Amniotic epithelial cell (primary cell): ENCODE measurements at places on chromosomes 7 and 10.

DNA sequence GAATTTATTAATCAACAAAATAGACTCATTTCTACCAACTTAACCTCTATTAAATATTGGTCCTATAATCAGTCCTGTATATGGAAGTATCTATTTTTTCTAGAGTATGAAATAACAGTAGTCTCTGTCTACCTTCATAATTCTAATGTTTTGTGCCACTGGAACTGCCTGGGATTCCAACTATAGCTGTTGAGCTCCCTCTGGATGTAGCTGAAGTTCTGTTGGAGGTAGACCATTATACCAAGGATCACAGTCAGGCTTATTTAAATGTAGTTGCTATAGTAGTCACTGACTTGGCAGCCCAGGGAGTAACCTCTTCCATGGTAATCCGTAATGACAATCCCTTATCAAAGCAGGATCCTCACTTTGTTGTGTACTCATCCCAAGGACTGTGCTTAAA is 48.5 kb upstream of the PHYHIPL start:
- DNase-seq = no peak

GRCh38 chr10:31353574-31353973 is 34.6 kb downstream of the ZEB1 start:
- peak; percentile 50 for DNase-seq

DNA sequence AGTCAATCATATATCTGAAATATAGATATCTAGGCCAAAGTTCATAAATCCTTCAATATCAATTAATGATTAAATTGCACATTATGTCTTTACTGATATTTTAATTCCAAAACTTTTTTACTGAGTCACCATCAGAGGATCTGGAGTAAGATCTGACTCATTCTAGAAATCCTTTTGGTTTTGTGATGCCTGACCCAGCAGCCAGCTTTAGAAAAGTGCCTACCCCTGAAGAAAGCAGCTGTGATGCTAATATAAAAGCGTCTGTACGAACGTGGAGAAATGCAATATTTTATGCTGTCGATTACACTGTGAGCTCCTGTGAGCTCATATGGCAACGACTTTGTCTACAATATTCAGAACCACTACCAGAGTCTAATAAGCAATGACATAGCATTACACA is 142.5 kb upstream of the LRRTM3 start:
- DNase-seq = peak; percentile 33

DNA sequence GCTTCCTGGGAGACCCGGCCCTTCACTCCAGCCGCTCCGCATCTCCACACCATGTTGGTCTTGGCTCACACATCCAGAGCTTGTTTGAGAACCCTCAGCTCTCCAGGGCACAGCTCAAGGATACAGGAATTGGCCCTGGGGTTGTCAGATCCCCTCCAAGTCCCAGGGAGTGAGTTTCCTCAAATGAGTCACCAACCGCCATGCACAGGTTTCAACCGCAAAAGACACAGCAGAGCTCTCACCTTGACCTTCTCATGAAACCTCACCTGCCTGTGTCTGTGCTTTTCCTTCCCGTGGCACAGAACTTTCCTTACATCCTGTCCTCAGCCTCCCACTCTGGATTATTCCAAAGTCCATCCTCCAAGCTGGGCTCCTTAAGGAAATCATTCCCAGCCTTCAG is 20.6 kb downstream of the AZGP1 start:
- no peak for DNase-seq

DNA sequence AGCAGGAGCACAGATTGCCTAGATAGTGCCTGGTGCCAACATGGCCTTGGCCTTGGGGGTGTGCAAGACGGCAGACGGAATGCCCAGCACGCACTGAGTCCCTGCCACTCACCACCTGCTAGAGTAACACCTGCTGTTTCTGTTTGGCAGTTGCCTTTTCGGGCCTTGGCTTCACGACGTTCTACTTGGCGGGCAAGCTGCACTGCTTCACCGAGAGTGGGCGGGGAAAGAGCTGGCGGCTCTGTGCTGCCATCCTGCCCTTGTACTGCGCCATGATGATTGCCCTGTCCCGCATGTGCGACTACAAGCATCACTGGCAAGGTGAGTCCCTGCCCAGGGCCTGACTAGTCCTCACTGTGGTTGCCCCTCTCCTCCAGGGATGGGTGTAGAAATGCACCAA is 118.0 kb downstream of the PLPP4 start:
- DNase-seq = no peak

GRCh38 chr10:116849248-116850057 is at the start of gene ENO4:
TSS of gene ENO4 (plus strand) at chr10:116849499. CDS start at chr10:116849567, 68 bp downstream.
- peak; percentile 80 for DNase-seq

- no peak for DNase-seq
Observed at GRCh38 chr7:150967349-150967748, 10.8 kb downstream of the KCNH2 start.

GRCh38 chr10:99579971-99580370 is 40.3 kb downstream of the SLC25A28 start:
- DNase-seq = peak; percentile 18

DNA sequence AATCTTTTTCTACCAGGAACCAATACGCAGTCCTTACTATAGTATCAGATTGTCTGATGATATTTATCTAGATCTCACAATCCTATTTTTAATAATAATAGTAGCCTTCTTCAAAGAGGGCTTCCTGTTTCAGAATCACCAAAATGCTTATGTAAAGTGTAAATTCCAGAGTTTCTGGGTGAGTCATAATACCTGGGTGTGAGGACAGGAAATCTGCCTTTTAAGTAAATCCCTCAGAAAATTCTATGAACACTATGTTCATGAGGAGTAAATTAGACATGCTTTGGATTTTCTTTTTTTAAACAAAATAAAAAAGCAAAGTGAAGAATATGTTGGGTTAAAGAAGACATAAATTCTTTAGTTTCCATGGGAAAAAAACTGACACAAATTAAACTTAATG is 20.5 kb downstream of the DKK1 start:
- DNase-seq = no peak

GRCh38 chr7:107014387-107015023 is 30.0 kb upstream of the PRKAR2B start:
- DNase-seq = peak; percentile 54

DNA sequence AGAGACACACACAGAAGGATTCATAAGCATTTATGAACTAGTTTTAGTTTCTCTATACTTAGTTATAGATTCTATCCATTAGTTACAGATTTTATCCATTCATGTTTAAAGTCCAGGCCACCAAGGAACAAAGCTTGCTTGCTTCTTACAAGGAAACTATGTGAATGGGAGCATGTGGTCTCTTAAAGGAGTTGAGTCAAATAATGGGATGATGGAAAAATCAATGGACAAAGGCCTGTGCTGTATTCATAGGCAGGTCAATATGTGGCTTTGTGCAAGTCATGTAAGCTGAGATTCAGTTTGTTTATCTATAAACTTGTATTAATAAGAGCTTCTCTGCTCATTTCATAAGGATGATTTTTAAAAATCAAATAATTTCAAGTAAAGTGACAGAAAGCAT is 172.8 kb upstream of the CDK1 start:
- no peak for DNase-seq

- DNase-seq = no peak
Observed at GRCh38 chr7:157713591-157713990, 376.8 kb downstream of the DNAJB6 start.

DNA sequence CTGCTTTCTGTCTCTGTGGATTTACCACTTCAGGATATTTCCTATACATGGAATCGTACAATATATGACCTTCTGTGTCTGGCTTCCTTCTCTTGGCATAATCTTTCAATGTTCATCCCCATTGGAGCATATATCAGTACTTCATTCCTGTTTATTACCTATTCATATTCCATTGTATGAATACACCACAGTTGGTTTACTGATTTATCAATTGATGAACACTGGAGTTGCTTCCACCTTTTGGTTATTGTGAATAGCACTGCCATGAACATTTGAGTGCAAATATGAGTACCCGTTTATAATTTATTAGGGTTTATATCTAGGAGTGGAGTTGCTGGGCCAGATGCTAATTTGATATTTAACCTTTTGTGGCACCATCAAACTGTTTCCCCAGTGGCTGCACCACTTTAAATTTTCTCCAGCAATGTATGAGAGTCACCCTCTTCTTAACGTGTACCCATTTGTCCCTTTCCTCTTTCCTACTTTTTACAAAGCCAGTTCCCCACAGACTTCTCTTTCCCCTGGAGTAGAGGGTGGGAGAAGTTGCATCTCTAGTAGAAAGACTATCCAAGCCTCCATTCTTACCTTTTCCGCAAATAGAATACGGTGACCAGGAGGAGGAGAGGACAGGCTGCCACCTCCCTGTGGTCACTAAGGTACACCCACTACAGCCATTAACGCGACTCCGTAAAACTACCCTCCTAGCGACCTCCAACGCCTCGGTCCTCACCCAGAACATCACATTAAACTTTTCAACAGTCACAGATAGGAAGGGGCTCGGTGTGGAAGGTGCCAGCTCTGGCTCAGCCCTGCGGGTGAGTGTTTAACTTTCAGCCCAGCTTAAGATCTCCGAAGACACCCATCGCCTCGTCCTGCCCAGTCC is 25.6 kb downstream of the SCD start:
- DNase-seq = no peak

DNA sequence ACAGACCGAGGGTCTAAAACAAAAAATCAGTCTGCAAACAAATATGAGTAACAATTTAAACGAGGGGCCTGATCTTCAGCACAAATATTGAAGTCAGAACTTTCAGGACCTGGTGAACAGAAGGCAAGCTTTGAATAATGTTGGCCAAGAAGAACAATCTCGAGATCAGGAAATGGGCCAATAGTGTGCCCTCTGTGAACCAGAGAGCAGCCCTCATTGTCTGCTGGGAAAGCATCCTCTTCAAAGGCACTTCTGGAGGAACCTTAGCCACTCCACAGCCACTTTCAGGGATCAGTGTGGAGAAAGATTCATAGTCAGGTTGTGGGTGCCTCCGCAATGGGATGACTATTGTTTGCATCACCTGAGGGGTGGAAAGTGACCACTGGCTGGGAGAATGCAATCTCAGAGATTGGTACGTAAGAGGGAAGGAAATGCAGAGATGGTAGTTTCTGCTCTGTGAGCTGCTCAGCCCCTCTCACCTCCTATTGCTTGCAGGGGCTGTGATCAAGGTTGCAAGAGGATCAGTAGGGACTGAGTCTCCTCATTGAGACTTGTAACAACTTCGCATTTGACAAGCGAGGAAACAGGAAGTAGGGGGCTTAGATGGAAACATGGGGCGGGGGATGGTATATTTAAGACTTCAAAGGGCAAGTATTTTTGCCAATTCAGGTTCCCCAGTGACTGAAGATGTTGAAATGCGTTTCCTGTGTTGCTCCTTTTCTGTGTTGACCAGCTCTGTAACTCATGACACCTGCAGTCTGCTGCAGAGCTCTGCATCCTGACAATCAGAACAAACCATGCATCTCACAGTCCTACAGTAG is 28.4 kb upstream of the IFRD1 start:
- no peak for DNase-seq

DNA sequence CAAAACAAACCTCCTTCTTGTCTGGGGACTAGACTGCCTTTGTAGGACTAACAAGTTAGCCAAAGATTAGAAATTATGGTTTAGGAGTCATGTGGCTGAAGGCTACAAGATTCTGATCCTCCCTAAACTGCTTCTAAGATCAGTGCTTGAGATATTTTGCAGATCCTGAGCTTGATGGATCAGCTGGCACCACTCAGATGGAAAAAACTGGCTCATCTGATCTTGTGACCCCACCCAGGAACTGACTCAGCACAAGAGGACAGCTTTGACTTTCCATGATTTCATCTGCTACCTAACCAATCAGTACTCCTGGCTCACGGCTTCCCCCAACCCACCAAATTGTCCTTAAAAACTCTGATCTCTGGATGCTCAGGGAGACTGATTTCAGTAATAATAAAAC is 271.5 kb upstream of the TAC1 start:
- DNase-seq = no peak

DNA sequence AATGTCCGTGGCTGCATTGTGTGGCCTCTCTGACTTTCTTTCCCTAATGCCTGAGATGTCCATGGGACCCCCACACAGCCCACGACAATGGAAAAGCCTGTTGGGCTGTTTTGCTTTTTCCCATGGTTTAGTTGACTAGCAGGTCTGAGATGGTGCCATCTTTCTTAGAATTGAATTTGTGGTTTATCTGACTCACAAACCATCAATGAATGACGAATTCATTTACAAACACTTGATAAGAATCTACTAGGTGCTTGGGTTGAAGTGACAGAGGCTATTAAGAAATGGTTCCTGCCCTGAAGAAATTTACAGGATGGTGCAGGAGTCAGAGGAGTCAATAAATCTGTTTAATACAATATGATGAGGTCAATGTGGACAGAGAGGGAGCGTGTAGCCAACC is 75.4 kb downstream of the OTUD1 start:
- no peak for DNase-seq

GRCh38 chr10:71234970-71235685 is 22.8 kb downstream of the UNC5B start:
- peak; percentile 73 for DNase-seq

DNA sequence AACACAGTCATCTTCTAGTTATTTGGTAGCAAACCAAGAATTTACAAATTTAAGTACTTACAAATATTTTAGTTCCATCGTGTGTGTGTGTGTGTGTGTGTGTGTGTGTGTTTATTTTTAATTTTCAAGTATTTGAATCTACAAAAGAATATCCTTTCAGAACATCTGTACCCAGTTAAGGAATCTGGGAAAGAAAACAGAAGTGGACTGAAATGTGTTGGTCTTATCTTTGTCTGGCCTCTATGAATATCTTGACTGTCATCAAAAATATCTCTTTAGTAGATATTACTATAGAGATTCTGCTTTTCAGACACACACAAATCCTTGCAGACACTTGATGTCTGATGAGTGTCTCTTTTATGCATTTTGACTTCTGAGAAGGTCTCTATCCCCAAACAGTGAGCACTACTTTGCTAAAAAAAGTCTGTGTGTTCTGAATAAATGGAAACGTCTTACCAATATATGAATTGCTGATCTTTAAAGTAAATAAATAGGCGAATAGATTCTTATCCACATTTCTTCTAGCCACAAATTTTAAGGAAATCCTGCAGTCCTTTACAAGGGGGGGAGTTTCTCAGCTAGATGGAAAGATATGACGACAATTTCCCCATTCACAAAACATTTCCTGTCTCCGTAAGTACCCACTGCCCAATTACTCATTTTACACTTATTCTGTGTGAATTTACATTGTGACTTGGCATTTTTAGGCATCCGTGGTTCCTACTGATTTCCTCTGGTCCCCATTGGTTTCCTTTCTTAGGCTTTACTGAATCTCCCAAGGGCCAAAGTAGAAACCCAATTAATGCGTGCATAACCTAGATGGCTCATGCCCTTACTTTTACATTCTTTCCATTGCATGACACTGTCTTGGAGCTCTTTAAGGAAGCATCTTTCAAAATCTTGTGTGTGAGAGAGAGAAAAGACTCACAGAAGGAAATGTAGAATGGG is 36.0 kb downstream of the NRCAM start:
- no peak for DNase-seq
